Urinary bladder (tissue), 4 donors: ENCODE measurements at places on chromosomes 5 and 9. TPM values are rescaled to one million over a fixed set of nuclear protein-coding genes. Genes with fewer than 3 reads are reported as not detected.

The TLE4 gene
- polyA plus RNA-seq, result 28.7 TPM

DNA sequence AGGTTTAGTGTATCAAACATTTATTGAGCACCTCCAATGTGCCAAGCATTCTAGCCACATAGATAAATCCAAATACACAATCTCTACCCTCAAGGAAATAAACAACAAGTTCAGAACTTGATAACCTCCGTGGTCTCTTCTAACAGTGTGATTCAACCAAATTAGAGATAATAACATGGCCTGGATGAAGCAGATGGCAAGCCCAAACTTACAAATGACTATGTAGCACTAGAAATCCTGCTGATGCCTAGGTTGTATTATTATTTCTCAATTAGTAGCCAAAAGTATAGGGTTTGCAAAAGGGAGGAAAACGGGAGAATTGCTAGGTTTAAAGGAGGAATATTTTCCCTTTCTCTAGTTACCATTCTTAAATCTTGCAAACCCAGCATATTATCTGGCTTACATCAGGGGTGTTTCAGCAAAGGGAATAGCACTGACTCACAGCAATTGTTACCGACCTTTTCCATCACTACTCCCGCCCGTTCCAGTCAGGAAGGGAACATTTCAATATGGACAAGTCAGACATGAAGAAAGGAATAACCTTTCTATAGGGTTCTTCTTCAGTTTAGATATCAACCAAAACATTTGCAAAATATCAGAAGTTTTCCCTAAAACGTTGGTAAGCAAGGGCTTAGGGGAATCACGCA, 2.3 kb downstream of the DPYSL3 start:
- DNase-seq, result no peak

DNA sequence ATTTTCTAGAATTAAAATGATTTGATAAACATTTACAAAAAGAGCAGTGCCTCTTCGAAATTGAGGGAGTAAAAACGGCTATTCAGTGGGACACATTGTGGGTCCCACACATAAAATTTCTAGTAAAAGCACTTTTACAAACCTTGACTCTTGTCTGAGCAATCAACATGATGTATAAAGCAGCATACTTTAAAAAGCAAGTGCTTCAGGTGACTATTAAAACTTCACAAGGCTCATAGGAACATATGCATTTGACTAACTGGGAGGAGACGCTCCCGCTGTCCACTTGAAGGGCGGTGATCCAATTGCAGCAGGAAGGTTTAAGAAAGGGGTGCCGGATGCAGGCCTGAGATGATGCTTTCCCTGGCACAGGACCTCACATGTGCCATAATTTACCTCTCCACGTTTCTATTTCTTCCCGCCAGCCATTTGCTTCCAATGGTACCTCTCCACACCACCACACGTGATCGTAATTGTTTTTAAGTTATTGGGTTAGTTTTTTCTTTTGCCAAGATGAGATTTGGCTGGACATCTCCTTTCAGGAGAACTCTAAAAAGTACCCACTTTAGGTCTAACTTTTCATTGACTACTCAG, 1.8 kb downstream of the MCTP1 start:
- no peak for DNase-seq

GRCh38 chr9:127497656-127498290, 46.5 kb downstream of the LRSAM1 start:
- DNase-seq, result no peak

The SLC34A1 gene
- polyA plus RNA-seq, result 0.04 TPM

DNA sequence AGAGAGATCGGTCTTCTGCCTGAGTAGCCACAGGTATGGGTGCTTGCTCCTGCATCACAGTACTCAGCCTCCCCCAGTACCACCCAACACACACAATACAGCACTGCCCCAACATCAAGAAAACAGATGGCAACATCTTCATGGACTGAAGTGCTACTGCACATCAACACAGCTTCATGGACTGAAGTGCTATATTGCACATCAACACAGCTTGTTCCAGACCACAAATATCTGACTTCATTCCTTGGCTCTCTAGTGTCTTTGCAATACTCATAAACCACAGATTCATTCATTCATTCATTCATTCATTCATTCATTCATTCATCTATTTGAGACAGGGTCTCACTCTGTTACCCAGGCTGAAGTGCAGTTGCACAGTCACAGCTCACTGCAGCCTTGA, 31.1 kb upstream of the PCA3 start:
- DNase-seq, result no peak

The TRMO gene
- 9.9 TPM for polyA plus RNA-seq

DNA sequence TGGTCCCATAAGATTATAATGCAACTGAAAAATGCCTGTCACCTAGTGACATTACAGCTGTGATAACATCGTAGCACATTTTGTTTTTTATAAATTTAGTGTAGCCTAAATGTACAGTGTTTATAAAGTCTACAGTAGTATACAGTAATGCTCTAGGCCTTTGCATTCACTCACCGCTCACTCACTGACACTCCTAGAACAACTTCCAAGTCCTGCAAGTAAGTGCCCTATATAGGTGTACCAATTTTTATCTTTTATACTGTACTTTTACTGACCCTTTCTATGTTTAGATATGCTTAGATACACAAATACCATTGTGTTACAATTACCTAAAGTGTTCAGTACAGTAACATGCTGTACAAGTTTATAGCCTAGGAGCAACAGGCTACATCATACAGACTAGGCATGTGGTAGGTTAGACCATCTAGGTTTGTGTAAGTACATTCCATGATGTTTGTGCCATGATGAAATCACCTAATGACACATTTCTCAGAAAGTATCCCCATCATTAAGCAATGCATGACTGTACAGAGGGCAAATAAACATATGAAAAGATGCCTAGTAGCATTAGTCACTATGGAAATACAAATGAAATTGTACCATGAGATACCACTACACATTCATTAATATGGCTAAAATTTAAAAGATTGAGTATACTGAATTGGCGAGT, 127.6 kb downstream of the TRPM6 start:
- DNase-seq, result no peak

The NADK2 gene
- polyA plus RNA-seq, result 54.5 TPM

GRCh38 chr9:99561961-99562565, 259.6 kb upstream of the NR4A3 start:
- no peak for DNase-seq

- no peak for DNase-seq
Measured at GRCh38 chr9:93117924-93118862, 15.9 kb downstream of the NINJ1 start.

GRCh38 chr9:112570671-112571167, 84.1 kb downstream of the KIAA1958 start:
- DNase-seq, result no peak

DNA sequence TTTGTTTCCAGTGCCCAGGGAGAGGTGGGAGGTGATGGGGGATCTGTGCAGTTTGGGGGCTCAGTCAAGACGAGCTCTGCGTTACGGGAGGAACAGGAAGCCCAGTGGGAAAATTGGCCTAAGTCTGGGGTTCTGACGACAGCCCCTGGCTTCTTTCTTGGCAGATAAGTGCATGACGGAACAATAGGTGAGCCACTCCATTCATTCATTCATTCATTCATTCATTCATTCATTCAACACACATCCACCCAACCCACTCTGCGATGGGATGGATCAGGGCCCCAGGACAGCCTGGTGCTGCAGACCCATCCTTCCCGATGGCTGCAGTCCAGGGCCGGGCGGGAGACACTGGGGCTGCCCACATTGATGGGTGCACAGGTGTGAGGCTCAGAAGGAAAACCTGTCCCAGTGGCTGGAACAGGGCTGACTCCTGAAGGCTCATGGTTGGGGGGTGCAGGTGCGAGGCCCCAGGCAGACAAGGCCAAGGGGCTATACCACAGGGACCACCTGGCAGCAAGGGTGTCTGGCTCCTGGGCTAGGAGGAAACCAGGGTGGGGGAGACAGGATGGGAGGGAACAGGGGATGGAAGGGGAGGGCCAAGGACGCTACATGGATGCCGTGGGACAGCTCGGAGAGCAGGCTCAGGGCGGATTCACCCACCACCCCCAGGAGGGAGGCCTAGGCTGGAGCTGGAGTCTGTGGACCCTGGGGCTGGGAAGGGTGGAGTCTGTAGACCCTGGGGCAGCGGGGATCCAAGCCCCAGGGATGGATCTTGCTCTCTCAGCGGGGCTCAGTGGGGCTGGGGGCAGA, 1.9 kb upstream of the LCNL1 start:
- DNase-seq, result no peak

The BTNL3 gene
- polyA plus RNA-seq, result 0.04 TPM
